CD8-positive, alpha-beta memory T cell (primary cell): ENCODE measurements at places on chromosomes 12 and 14.

DNA sequence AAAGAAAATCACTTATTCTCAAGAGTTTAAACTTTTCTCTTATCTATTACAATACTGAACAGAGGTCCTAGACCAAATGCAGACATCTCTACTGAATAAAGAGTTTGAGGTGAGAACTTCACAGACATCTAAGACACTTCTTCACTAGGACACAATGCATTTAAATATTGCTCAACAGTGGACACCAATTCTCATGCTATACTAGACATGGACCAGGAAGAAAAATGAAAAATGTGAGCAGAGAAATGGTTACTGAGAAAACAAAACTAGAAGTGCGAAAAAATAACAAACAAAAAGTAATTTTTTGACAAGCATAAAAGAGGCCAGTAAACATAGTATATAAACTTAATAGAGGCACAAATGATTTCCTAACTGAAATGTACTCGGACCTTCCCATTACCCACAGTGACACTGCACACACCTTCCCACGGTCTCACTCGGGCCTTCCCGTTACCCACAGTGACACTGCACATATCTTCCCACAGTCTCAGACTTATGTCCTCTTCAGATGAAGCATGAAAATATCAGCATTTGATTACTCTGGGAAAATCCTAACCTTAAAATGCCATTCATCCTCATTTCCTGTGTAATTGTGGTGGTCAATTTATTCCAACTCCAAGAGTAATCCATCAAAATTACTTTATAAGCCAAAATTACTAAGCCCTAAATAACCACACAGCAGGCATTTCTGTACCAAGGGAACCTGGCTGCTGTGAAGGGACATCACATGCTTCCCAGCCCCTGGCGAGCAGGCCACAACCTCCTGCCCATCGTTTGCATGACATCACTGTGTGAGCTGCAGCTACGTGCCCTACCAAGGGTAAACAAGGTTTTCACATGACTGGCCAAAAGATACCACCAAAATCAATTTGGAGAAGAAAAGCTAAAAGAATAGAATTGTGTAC is 6.4 kb downstream of the SLC15A4 start:
- no peak for DNase-seq

GRCh38 chr14:39768589-39768988 is 336.4 kb upstream of the FBXO33 start:
- no peak for DNase-seq

GRCh38 chr12:130709971-130710732 is 5.9 kb downstream of the RIMBP2 start:
- no peak for DNase-seq

DNA sequence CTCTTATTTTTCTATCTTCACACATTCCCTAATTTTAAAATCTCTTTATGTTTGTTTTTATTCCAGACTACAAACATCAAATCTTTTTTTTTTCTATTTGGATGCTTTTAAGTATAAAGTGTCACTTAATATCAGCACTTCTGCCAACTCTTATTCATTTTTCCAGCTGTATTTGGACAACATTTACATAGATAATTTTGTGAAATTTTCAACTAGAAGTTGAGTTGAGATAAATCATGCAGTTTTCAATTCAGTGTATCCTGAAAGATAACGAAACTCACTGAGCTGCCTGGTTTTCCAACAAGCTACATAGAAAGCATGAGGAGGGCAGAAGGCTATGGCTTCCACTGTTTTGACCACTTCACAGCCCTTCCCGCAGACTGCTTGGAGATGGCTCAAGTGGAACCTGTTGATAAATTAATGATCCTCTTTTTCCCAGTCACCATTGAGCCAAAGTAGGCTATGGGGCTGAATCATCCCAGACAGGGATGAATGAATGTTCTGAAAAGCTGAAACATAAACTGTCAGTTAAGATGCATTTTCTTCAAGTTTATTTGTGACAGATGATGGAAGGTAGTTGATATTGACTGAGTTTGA is 213.9 kb downstream of the RAD51B start:
- no peak for DNase-seq
